Right lobe of liver (tissue), 6 donors: ENCODE measurements at places on chromosomes 7 and 10.

DNA sequence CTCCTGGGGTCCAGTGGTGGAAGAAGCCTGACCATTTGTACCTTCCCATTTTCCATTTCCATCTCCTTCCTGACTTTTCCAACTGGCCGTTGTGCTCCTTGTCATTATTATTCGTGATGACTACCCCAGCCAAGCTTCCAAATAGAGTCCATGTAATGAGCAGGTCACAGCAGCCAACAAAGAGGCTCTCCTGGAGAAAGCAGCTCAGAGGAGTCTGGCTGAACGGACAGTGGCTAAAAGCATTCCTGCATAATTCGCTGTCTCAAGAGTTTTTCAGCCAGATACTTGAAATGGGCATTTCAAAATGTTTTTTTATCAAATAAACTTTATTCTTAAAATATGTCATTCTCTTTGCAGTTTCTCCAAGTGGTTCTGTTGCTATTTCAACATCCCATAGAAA lies 458.6 kb downstream of the INHBA start:
- DNase-seq: no peak
- no peaks in the 10 kb centered on the region for H3K4me1 ChIP-seq
- no peaks in the 10 kb centered on the region for H3K27me3 ChIP-seq
- no peak overlapping the region for H3K4me3 ChIP-seq
- H3K36me3 ChIP-seq: no peaks in the 10 kb centered on the region

GRCh38 chr10:22742678-22743077 lies 28.3 kb upstream of the PIP4K2A start:
- no peak for DNase-seq
- no peak overlapping the region for H3K27ac ChIP-seq
- no peak overlapping the region for H3K4me3 ChIP-seq
- no peaks in the 10 kb centered on the region for H3K36me3 ChIP-seq
- no peaks in the 10 kb centered on the region for H3K27me3 ChIP-seq

- H3K36me3 ChIP-seq: no peaks in the 10 kb centered on the region
- no peaks in the 10 kb centered on the region for H3K27me3 ChIP-seq
These were observed 369.5 kb downstream of the ABCA13 start for GRCh38 chr7:48540746-48541145.

- no peak overlapping the region for H3K4me3 ChIP-seq
- peaks cover 4% of the 10 kb centered on the region for H3K36me3 ChIP-seq
- no peak for DNase-seq
- no peaks in the 10 kb centered on the region for H3K4me1 ChIP-seq
- H3K27me3 ChIP-seq: no peaks in the 10 kb centered on the region
These were observed 117.8 kb downstream of the ABLIM1 start for GRCh38 chr10:114540236-114540635.

- H3K4me3 ChIP-seq: no peak overlapping the region
- H3K27ac ChIP-seq: no peak overlapping the region
- no peaks in the 10 kb centered on the region for H3K4me1 ChIP-seq
- H3K36me3 ChIP-seq: no peaks in the 10 kb centered on the region
These were observed 169.2 kb downstream of the ZNF438 start for GRCh38 chr10:30862486-30862885.

DNA sequence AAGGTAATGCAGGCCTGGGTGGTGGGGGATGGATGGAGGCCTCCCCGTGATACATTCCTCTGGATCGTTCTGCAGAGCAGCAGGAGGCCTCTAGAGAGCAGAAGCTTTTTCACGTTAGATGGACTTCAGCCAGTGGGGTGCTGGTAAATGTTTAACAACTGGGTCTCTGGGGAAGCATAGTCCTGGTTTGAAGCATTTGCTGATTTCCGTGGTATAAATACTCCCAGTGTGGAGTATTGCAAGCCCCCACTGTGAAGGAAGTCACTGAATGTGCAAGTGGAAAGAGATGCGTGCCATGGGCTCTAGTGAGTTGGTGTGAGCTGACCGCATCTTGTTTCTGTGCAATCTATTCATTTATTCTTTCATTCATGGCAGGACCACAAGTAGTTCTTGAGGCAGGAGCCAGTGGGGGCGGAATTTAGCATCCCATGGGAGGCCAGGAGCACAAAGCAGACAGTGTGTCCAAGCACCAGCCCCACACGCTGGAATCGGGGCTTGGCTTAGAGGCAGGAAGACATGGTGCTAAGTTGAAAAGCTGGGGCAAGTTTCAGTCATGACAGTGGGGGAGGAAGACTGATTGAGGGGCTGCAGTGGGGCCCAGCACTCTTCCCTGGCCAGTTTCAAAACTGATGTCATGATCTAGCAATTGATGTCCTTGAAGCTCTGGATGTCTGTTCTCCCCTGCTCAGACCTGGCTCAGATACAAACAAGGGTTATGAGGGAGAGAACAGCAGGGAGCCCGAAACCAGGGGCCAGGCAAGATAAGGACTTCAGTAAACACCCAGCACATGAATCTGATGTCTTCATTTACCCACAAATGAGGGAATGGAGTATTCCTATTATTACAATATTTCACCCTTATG lies 280.9 kb upstream of the LYZL1 start:
- H3K36me3 ChIP-seq: no peaks in the 10 kb centered on the region
- H3K4me3 ChIP-seq: no peak overlapping the region
- no peaks in the 10 kb centered on the region for H3K27me3 ChIP-seq
- H3K27ac ChIP-seq: no peak overlapping the region
- no peaks in the 10 kb centered on the region for H3K4me1 ChIP-seq
- DNase-seq: no peak

DNA sequence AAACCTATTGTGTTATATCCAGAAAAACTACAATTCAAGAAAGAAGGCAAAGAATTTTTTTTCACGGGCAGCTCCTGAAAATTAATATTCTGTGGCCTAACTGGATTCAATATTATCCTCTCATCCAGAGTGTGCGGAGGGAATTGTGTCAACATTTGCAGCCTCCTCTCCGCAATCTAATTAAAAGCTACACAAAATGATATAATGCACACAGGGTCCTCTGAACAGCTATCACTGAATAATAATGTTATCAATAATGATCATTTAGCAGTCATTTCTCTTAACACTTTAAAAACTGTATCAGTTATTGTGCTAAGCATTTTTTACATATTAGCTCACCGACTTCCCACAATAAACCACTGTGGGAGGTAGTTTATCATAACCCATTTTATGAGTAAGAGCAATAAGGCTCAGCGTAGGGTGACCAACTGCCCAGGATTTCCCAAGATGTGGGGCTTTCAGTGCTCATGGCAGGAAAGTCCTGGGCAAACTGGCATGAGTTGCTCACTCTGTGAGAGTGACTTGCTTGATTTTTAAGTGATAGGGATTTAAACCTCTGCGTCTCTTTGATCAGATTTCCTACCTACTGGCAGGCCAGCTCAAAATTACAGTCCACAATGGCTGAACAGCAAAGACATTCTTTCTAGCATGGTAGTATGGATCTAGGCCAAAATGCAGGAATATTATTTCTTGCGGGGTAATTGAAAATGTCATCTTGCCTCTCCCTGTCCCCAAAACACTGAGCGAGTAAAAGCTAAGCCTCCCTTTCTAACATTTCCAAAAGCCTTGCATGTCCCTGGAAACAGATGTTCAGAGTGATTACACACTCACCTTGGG lies 65.7 kb downstream of the AOAH start:
- H3K4me1 ChIP-seq: no peaks in the 10 kb centered on the region
- no peak overlapping the region for H3K4me3 ChIP-seq
- no peaks in the 10 kb centered on the region for H3K36me3 ChIP-seq
- no peaks in the 10 kb centered on the region for H3K27me3 ChIP-seq
- no peak overlapping the region for H3K27ac ChIP-seq

DNA sequence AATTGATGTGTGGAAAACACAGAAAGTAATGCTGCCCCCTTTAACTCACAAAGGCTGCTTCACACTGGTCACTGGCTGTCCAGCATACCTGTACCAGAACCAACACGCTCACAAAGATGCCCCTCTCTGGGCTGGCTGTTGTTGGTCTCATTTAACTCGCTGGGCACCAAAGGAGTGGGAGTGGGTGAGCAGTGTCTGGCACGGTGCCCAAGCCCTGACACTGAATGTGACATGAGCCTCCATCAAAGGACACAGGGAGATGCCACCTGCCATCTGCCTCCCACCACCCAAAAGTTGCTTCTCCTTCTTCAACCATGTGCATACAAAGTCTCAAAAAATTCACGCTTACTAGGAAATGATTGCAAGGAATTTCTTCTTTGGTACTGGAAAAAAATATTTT lies 86.8 kb downstream of the FGFR2 start:
- no peak overlapping the region for H3K4me3 ChIP-seq
- no peaks in the 10 kb centered on the region for H3K4me1 ChIP-seq
- no peaks in the 10 kb centered on the region for H3K36me3 ChIP-seq
- H3K27ac ChIP-seq: no peak overlapping the region

- no peak overlapping the region for H3K4me3 ChIP-seq
- no peaks in the 10 kb centered on the region for H3K27me3 ChIP-seq
- peak; percentile 25 for DNase-seq
- no peaks in the 10 kb centered on the region for H3K36me3 ChIP-seq
- H3K4me1 ChIP-seq: no peaks in the 10 kb centered on the region
- no peak overlapping the region for H3K27ac ChIP-seq
These were observed 71.0 kb upstream of the NKX6-2 start for GRCh38 chr10:132856869-132857524.

GRCh38 chr7:105677410-105677730 lies 96.1 kb upstream of the EFCAB10 start:
- no peak overlapping the region for H3K4me3 ChIP-seq
- peaks cover 9% of the 10 kb centered on the region for H3K4me1 ChIP-seq
- no peaks in the 10 kb centered on the region for H3K36me3 ChIP-seq
- no peaks in the 10 kb centered on the region for H3K27me3 ChIP-seq

- H3K27ac ChIP-seq: no peak overlapping the region
- H3K4me1 ChIP-seq: no peaks in the 10 kb centered on the region
- no peak overlapping the region for H3K4me3 ChIP-seq
- H3K36me3 ChIP-seq: no peaks in the 10 kb centered on the region
- H3K27me3 ChIP-seq: no peaks in the 10 kb centered on the region
These were observed 61.1 kb upstream of the NPSR1 start for GRCh38 chr7:34596887-34597286.

DNA sequence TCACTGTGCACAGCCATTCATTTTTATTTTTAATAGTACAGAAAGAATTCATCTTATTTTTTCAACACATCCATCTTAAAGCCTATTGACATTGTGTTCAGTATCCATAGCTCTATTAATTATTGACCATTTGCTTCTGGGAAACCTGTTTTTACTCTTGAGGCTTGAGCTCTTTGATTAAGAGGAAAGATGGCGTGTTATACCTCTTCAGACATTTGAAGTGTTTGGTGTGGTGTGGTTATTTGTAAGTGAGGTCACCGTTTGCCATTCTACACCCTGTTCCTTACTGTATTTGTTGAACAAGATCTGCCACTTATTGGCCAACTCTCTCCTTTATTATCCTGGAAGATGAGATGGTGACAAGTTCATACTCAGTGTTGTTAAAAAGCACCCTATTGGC lies 18.4 kb downstream of the C7orf57 start:
- no peak for DNase-seq
- H3K27ac ChIP-seq: no peak overlapping the region
- H3K4me3 ChIP-seq: no peak overlapping the region
- H3K4me1 ChIP-seq: no peaks in the 10 kb centered on the region
- no peaks in the 10 kb centered on the region for H3K36me3 ChIP-seq

- H3K27ac ChIP-seq: no peak overlapping the region
- H3K27me3 ChIP-seq: no peaks in the 10 kb centered on the region
- no peak for DNase-seq
These were observed 821.7 kb downstream of the GATA3 start for GRCh38 chr10:8876171-8876570.

DNA sequence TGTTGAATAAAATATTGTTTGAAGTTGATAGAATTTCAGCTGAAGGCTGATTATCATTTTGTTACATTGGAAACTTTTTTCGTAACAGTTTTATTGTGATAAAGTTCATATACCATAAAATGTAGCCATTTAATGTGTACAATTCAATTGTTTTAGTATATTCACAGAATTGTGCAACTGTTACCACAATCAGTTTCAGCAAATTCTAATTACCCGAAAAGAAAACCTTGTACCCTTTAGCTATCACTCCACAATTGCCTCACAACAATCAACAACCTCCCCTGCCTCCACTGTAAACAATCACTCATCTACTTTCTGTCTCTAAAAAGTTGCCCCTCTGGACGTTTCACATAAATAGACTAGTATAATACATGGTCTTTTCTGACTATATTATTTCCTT lies 179.7 kb upstream of the BET1 start:
- DNase-seq: no peak
- no peaks in the 10 kb centered on the region for H3K36me3 ChIP-seq
- H3K4me1 ChIP-seq: no peaks in the 10 kb centered on the region
- H3K4me3 ChIP-seq: no peak overlapping the region

- H3K4me3 ChIP-seq: no peak overlapping the region
- DNase-seq: no peak
- H3K4me1 ChIP-seq: no peaks in the 10 kb centered on the region
- no peaks in the 10 kb centered on the region for H3K36me3 ChIP-seq
- no peak overlapping the region for H3K27ac ChIP-seq
These were observed 131.7 kb downstream of the SEMA3D start for GRCh38 chr7:85055196-85055595.

- DNase-seq: no peak
- H3K27ac ChIP-seq: no peak overlapping the region
- H3K27me3 ChIP-seq: no peaks in the 10 kb centered on the region
- H3K36me3 ChIP-seq: no peaks in the 10 kb centered on the region
These were observed 8.4 kb upstream of the SCART1 start for GRCh38 chr10:133445268-133445732.

DNA sequence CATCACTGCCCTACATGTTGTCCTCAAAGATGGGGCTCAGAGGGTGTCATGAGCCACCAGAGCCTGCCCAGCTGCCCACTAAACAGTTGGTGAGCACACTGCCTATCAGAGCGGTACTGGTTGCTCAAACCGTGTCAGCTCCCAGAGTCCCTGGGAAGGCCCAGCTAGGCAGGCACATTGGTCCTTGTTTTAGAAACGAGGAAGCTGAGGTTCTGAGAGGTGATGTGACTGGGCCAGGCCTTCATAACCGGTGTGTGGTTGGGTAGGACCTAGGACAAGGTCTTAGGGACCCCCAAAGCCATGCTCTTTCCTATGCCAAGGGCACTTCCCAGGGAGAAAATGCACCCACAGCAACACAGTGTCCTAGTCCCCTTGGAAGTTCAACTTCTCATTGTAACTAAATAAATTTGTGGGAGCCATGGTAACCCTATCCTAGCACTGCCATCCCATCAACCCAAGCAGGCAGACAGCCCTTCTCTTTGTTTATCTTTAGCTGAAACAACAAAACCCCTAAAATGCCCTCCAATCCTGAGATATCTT lies 174.7 kb upstream of the PDE1C start:
- H3K4me1 ChIP-seq: no peaks in the 10 kb centered on the region
- no peaks in the 10 kb centered on the region for H3K36me3 ChIP-seq
- no peaks in the 10 kb centered on the region for H3K27me3 ChIP-seq
- H3K27ac ChIP-seq: no peak overlapping the region

DNA sequence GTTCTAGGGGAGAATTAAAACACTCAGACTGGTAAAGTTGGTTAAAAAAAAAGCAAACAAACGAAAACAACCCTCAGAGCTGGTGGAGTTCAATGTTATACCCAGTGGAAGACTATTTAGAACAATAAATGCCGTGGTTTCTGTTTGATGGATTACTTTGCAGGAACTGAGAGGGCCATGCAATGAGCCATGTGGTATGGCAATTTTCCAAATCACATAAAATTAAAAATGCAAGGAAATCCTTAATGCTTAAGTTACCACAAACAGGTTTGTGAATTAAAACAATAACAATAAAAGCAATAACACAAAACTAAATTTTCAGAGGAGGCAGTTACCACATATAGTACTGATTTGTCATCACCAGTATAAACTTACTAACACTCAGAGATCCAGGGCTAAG lies 96.9 kb downstream of the RTKN2 start:
- H3K27me3 ChIP-seq: no peaks in the 10 kb centered on the region
- no peaks in the 10 kb centered on the region for H3K36me3 ChIP-seq
- peaks cover 4% of the 10 kb centered on the region for H3K4me1 ChIP-seq
- H3K4me3 ChIP-seq: no peak overlapping the region

GRCh38 chr10:384538-385305 lies 249.5 kb downstream of the ZMYND11 start:
- no peaks in the 10 kb centered on the region for H3K4me1 ChIP-seq
- peaks cover 2% of the 10 kb centered on the region for H3K36me3 ChIP-seq
- no peaks in the 10 kb centered on the region for H3K27me3 ChIP-seq
- no peak overlapping the region for H3K27ac ChIP-seq
- no peak for DNase-seq
